NCI-H524 (cell line): ENCODE measurements at places on chromosomes 11 and 22.

GRCh38 chr22:25955323-25955722 is 213.3 kb downstream of the MYO18B start:
- DNase-seq: no peak

- peak; percentile 86 for DNase-seq
Measured at GRCh38 chr11:116404462-116404798, 368.4 kb downstream of the BUD13 start.

DNA sequence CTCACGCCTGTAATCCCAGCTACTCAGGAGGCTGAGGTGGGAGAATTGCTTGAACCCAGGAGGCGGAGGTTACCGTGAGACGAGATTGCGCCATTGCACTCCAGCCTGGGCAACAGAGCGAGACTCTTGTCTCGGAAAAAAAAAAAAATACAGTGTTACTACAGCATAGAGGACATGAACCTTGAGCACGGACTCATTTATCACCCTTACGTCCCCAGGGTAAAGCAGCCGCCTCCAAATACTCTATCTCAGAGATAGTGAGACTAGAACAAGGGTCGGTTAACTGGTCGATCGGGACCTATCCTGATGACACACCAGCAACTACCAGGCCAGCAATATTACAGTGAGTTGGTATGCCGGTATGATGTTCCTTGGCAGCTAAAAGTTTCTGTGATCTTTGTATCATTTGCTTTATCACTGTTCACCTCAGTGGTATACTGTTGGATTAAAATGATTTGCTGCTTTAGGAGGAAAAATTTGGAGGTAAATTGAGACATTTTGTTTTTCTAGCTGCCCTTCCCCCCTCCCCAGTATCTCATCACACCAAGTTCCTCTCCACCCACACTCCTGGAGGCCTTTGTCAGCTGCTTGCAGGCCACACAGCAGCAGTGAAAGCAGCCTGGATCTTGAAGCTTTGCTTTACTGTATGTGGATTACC is 7.0 kb upstream of the SIDT2 start:
- DNase-seq: no peak

GRCh38 chr22:38837414-38837928 is 6.4 kb downstream of the NPTXR start:
- DNase-seq: no peak

DNA sequence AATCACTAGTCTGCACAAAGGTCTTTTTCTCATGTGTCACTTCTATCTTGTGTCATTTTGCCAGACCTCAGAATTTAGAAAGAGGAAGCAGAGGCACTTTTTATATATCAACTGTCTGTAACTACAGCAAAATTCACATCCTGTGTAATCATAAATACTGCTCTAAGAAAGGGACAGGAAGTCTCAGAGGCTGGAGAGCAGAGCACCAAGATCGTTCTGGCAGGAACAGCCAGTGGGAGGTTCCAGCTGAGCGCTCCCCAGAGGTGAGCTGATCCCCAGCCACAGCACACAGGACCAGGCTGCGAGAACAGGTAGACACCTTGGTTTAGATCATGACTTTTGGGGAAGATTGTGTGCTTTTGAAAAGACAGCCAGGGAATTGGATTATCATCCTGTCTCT is at the start of gene MS4A7:
Gene MS4A7 (plus strand): TSS at position 179 of the 400 bp plus-strand sequence. CDS start 4,610 bp downstream, outside the sequence.
- no peak for DNase-seq

DNA sequence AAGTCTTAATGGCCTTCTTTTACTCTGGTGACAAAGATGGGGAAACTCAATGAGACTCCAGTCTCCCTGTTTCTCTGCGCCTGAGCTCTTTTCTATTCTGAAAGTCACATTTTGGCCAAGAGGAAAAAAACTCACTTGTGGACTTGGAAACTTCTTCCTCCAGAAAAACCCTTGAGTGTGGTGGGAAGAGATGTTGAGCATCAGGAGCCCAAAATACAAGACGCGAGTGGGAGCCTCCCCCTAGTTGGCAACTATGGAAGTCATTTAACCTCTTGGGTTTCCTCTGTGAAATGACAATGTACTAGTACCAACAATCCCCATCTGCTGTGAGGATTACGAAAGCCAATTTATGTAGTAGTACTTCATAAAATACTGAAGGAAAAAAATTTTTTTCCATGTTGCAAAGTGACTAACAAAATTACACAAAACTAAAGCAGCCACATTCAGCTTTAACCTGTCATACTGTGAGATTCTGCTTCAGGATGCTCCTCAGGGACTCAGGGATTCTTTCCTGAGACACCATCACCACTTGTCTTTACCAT is 524 bp upstream of the SLC25A17 start:
- peak; percentile 66 for DNase-seq

DNA sequence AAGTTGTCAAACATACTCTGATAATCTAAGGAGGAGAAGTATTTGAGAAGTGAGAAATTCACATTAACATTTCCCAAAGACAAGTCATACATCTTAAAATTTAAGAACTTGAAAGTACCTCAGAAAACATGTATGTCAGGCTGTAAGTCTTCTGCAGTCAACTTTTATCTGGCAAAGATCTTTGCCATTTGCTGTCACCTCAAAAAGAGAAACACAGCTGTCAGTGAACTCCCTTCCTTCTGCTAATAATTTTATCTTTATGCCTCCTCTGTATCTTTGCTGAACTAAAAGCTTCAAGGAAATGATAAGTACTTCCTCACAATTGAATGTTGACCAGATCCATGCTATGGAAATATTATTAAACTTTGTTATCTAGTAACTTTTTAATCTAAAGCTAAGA is 18.7 kb downstream of the TTC17 start:
- no peak for DNase-seq

GRCh38 chr11:9886595-9886994 is 222.7 kb downstream of the SWAP70 start:
- DNase-seq: no peak

- no peak for DNase-seq
Measured at GRCh38 chr11:82978422-82979099, 77.0 kb downstream of the DDIAS start.

DNA sequence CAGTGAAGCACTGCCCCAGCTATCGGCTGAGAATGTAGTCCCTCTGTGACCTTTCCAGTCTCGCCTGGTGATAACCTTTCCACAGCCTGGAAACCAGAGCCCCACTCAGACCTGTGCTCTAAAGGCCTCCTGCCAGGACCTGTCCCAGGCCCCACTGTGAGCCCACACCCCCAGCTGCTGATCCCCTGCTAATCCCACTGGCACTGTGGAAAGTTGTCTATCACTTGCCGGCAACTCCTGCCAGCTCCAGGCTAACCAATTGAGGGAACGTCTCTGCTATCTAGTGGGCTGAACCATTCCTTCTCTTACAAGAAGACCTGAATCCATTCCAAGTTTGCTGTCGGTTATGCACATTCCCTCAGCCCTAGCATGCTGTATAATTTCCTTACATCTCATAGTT is 328.2 kb downstream of the FAM181B start:
- DNase-seq: no peak

GRCh38 chr11:29319210-29319609 is 697.6 kb downstream of the KCNA4 start:
- DNase-seq: peak; percentile 87

GRCh38 chr22:45531441-45532234 is 29.0 kb downstream of the FBLN1 start:
- DNase-seq: peak; percentile 23

DNA sequence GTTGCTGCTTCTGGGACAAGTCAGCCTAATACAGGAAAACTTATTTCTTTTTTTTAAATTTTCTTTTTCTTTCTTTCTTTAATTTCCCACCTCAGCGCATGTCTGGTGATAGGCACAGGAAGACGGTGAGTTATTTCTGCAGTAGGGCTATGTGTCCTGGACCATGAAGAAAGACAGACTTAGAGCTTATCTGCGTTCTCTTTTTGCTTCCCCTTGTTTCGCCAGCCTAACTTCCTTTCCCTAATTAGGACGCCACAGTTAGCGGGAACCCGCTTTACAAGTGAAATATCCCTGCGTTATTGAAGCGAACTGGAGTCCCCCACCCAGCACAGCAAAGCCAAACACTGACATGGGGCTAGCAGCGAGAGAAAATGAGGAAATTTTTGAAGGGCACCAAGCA is 8.6 kb downstream of the OR6M1 start:
- no peak for DNase-seq

GRCh38 chr11:32267679-32268187 is 167.6 kb downstream of the WT1 start:
- no peak for DNase-seq

DNA sequence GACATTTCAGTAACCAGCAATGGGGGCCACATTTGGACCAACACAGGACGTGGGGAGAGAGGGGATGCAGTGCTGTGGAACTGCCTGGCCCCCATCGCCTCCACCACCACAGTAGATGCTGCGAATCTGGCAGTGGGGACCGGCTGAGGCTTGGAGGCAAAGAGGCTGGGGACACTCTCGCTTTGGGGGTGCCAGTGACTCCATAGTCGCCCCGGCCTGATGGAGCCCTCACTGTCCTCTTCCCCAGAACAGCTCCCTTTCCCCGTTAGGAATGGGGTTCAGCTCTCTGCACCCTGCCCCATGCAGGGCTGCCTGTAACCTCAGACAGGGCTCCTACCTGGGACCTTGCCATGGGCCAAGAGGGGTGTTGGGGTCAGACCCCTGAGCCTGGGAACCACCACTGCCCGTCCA is 1.8 kb upstream of the MUC2 start:
- DNase-seq: no peak

DNA sequence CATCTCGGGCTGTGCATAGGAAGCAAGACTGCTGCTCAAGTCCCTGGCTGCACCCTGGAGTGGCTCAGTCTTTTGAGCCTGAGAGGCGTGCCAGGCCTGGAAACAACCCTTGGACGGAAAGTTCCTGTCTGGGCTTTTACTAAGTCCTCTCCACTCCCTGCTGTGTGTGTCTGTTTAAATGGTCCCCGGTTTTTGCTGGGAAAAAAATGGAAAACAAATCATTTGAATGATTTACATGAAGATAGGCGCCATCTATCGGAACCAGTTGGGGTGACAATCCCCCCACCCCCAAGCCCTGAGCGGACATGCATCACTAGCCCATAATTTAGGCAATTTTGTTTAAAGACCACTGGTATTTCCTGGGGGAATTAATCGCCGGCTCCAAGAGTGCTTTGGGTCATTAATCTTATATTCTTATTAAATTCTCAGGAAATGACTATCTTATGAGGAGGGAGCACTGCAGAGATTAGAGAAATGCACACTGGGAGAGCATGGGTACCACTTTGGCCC is 2.7 kb upstream of the GAB2 start:
- peak; percentile 62 for DNase-seq

GRCh38 chr22:38733724-38734381 is 21.9 kb downstream of the SUN2 start:
- DNase-seq: peak; percentile 68

- no peak for DNase-seq
Measured at GRCh38 chr11:92626624-92627023, 342.8 kb upstream of the MTNR1B start.

DNA sequence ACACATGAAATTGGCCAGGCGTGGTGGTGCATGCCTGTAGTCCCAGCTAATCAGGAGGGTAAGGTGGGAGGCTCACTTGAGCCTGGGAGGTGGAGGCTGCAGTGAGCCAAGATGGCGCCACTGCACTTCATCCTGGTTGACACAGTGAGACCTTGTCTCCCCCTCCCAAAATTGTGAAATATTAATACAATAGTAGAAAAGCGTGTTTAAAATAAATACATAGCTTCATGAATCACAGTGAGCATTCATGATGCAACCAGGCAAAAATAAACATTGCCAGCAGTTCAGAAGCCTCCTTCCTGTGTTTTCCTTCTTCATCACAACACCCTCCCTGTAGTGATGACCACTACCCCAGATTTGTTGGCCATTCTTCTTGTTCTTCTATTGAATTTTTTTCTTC is 4.3 kb upstream of the TEAD1 start:
- DNase-seq: no peak

GRCh38 chr22:31128156-31128555 is 5.4 kb downstream of the INPP5J start:
- no peak for DNase-seq

- no peak for DNase-seq
Measured at GRCh38 chr11:131581046-131581445, 210.6 kb downstream of the NTM start.

DNA sequence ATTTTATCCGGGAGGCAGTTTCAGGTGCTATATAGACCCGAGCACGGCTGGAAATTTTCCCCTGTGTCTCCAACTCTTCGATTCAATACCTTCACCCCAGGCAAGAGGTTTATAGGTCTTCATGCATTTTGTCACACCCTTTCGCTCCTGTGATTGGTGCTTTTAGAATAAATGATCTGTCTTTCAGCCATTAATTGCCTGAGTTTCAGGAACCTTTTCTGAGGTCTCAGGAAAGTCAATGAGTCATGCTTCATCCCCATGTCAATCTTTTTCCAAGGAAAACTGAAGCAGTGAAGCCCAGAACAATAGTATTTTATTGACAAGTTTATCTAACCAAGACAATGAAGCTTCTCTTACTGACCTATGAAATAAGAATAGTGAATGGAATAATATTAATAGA is 29.9 kb downstream of the FAM181B start:
- no peak for DNase-seq

GRCh38 chr11:110317516-110317932 is 21.1 kb upstream of the RDX start:
- DNase-seq: peak; percentile 24

DNA sequence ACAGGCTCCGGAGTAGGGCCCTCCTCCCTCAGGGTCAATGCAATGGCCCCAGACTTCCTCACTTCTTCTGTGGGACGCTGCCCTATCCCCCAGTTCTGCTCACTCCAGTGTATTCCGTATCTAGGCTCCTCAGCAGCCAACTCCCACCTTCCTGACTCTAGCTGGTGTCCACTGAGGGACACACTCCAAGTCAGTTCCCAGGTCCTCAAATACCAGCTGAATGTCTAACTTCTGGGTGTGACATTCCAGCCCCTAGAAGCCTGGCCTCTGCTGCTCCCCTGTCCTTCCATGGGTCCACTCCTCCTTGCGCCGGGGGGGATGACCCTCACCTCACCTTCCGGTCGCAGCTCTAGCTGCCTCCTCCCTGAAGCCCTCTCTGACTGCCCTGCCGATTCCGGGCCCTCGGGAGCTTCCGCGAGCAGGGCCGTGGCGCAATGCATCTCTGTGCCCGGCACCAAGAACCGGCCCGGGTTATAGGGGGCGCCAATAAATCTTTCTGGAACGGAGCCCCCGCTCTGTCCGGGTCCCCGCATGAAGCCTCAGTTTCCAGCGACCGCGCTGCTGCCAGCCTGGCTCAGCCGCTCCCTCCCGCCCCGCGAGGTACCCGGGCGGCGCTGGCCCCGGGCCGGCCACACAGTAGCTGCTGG is 15.4 kb downstream of the BAD start:
- no peak for DNase-seq

- no peak for DNase-seq
Measured at GRCh38 chr11:72605973-72606747, 68.1 kb downstream of the PDE2A start.

- no peak for DNase-seq
Measured at GRCh38 chr11:70470127-70470526, 71.8 kb downstream of the CTTN start.

GRCh38 chr11:121035780-121036179 is 11.9 kb downstream of the TBCEL start:
- no peak for DNase-seq

DNA sequence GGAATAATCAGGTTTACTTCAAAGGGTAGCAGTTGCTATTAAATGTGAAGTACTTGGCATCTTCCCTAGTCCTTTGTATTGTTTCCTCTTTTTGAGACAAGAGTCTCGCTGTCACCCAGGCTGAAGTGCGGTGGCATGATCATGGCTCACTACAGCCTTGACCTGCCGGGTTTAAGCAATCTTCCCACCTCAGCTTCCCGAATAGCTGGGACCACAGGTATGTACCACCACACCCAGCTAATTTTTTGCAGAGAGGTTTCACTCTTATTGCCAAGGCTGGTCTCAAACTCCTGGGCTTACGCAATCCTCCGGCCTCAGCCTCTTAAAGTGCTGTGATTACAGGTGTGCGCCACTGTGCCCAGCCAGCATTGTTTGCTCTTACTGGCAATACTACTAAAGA is 36.2 kb upstream of the RAPSN start:
- no peak for DNase-seq
